ENCODE measurements at places on chromosomes 7 and 10. TPM values are rescaled to one million over a fixed set of nuclear protein-coding genes. Genes with fewer than 3 reads are reported as not detected.

- H3K27ac ChIP-seq: no peak overlapping the region
- no peaks in the 10 kb centered on the region for H3K4me1 ChIP-seq
- H3K36me3 ChIP-seq: peaks cover 3% of the 10 kb centered on the region
- H3K4me3 ChIP-seq: no peak overlapping the region
- DNase-seq: no peak
- no peaks in the 10 kb centered on the region for H3K27me3 ChIP-seq
Measured at GRCh38 chr10:3148994-3149393, 23.6 kb downstream of the PITRM1 start.

CCDC7 gene
- 9.9 TPM for total RNA-seq

GNAI1 gene
- total RNA-seq: 27.1 TPM

DNA sequence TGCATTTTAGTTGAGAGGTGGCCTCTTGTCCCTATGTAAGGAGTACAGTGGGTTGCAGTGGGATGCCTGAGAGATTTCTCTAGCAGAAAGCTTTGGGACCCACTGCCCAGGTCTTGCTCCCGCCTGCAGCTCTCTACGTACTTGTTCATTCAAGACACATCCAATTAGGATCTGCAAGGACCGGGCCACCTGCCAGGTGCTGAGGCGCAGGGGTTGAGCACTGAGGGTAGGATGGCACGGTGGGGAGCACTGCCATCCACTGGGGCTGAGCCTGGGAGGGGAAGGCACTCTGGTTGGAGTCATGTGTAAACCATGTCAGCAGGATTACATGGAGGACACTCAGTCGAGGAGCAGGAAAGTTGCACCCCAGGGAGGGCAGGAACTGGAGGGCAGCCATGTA, 191.1 kb upstream of the GRB10 start:
- no peaks in the 10 kb centered on the region for H3K27me3 ChIP-seq
- no peak overlapping the region for H3K4me3 ChIP-seq
- no peaks in the 10 kb centered on the region for H3K36me3 ChIP-seq
- no peaks in the 10 kb centered on the region for H3K4me1 ChIP-seq

AEBP1 gene
- total RNA-seq: 21.4 TPM

ITGB8 gene
- total RNA-seq: 8.1 TPM
